ENCODE measurements at places on chromosomes 2 and 18.

GRCh38 chr18:79191956-79192355 is 122.8 kb downstream of the ATP9B start:
- DNase-seq = no peak

DNA sequence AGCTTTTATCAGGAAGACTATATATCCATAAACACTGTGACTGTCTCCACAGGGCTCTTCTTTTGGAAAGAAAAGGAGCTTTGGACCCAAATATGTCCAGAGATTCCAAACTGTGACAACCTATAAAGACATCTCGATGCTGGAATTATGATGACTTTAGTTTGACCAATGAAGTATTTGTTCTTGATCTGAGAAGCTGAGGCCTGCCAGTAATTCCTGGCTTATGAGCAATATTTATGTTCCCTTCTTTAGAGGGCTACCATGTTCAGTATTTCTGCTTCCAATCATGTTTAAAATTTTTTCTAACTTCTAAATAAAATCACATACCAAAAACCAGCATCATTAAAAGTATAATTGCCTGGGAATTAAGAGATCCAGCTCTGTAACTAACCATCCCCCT is 41.1 kb downstream of the FEZ2 start:
- DNase-seq = no peak

- DNase-seq = peak; percentile 92
Measured at GRCh38 chr2:58428096-58429013, 187.2 kb upstream of the FANCL start.

DNA sequence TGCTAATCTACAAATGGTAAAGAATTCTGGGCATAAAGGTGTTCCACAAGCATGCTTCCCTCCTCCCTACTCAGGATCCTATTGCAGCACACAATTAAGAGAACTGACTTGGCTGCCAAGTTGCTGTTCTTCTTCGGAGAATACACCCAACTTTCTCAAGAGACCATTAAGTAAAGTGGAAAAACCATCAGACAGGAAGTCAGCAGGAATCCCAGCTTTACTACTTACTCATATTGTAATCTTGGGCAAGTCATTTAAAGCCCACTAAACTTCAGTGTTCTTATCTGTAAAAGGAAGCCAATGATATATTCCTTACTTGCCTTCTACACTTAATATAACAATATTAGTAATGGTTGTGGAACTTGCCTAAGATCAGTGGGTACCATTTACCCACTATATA is 37.8 kb downstream of the PSTPIP2 start:
- no peak for DNase-seq

- no peak for DNase-seq
Measured at GRCh38 chr2:1744151-1744445, 217 bp downstream of the PXDN start.

- peak; percentile 95 for DNase-seq
Measured at GRCh38 chr2:25341753-25342371, at the start of gene DNMT3A. TSS of gene DNMT3A (minus strand) at chr2:25341925. CDS start at chr2:25313984, 27,941 bp downstream.

GRCh38 chr2:21067859-21068537 is 24.1 kb upstream of the APOB start:
- DNase-seq = peak; percentile 28

DNA sequence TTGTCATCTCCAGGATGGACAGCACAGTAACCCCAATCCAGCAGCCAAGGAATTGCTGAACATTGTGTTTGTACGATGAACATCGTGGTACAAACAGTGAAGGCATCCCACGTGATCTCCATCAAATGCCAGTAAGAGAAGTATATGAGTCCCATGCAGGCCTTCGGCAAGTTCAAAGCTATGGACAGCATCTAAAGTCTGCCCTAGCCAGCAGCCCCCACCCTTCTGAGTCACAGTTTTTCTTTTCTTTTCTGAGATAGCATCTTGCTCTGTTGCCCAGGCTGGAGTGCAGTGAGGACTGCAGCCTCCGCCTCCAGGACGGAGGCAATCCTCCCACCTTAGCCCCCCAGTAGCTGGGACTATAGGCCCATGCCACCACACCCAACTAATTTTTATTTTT is 71.0 kb upstream of the SRD5A2 start:
- no peak for DNase-seq

DNA sequence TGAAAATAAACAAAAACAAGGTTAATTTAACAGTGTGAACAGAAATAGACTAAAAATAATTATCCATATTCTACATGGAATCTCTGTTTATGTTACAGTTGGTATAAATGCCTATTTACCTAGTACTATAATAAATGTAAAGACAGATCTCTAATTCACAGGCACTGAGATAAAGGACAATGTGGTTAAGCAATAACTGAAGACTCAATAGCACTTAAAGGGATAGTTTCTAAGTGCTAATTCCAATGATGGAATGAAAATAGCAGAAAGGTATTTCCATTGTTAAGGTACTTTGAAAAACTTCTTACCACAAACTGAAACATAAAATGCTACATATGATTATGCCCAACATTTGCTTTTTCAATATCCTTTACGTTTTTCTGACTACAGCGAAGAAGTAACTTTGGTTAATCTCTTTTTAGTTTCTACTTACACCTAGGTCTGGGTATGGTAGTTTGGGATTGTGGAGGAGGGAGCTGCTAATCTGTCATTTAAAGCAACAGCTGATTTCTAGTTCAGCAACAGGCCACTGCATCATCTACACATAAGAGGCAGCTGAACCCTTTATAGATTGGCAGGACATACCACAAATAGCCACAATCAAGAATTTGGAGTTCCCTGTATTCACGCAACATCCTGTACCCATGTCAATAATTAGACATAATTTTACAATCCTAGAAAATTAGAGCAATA is 27.2 kb downstream of the MAP4K3 start:
- DNase-seq = no peak

DNA sequence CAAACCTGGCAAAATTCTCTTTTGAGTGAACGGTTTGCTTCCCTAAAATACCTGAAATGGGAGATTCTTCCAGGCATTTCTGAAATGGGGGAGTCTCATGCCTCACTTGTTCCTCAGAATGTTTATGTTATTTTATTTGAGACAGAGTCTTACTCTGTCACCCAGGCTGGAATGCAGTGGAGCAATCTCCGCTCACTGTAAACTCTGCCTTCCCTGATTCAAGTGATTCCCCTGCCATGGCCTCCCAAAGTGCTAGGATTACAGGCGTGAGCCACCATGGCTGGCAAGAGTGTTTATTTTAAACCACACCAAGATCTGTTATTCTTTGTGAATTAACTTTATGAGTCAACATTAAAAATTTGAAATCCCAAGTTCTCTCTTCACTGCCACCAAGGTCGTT is 6.4 kb upstream of the FHL2 start:
- DNase-seq = no peak

- DNase-seq = no peak
Measured at GRCh38 chr2:135701442-135701841, 40.2 kb upstream of the UBXN4 start.

DNA sequence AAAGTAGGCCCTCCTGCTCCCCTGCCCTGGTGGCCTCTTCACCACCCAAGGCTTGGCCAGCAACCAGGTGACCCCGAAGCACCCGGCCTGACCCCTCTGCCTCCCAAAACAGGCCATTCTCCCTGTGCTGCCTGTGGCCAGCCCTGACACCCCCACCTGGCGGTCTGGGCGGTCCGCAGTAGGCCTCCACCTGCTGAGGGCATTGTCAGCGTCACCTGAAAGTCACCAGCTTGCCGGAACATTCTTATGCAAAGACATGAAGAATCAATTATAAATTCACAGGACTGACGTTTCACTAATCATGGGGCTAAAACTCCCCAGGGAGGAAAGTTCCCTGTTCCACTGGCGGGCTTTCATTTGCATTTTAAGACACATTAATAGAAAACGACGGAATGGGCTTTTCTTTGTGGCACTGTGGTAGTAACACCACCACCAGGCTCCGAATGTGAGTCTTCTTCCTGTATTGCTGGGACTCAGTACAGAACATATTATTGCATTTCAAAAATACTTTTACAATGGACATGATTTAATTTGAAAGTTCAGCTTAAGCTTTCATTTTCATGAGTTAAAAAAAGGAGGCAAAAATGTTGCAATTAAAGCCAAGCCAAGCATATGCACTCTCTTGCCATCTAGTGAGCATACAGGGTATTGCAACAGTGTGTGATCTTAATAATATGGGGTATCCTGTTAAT is 57.4 kb downstream of the ADI1 start:
- DNase-seq = peak; percentile 84

- no peak for DNase-seq
Measured at GRCh38 chr18:46319783-46320182, 215.6 kb downstream of the HAUS1 start.

DNA sequence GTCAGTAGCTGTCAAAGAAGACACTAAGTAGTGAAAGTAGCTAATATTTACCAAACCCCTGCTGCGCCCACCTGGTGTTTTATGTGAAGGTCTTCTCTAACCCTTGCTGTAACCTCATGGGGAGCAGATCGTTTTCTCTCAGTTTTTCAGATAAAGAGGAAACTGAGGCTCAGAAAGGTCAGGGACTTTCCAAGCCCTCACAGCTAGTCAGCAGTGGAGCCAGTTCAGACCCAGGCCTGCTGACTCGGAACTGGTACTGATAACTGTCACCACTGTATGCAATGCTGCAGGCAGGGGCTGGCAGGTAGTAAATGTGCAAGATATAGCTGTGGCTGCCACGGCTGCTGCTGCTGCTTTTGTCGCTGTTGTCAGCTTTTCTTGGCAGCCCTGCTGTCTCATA is 69.1 kb downstream of the LRRFIP1 start:
- no peak for DNase-seq

DNA sequence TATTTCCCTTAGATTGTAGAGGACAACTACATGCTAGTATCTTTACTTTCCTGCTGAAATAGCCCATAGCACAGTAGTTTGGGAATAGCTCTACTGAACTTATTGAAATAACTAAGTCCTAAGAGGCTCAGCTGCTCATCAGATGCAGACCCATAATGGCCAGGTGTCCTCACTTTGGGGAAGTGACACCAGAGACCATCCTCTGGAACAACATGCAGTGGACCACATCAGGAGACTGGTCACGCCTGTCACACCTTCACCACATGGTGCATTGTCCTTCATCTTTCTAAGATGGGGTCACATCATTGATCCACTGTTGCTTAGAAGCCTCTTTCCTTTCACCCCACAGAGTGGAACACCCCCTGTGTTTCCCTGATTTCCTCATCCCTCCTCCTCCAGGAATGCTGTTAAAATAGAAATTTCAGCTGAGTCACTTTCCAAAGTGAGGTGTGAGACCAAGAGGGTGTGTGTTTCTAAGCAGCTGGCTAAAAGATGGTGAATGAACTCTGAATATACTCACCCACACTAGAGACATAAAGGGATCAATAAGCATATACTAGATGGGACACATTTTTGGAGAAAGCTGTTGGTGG is 215.2 kb upstream of the LRRTM1 start:
- no peak for DNase-seq

DNA sequence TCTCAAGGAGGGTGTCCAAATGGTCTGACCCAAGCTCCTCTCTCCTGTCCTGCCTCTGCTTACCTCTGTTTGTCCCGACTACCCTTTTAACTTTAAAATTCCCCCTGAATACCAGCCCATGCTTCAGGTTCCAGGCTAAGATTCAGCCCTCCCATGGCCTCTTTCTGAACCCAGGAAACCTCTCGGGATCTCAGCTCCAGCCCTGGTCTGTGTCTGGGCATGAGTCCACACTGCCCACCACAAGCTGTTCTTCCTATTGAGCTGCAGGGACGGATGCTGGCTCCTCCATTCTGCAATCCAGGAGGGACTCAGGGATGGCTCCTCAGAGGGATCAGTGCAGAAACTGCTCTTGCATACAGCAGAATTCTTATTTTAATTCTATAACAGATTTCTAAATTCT is 78.9 kb downstream of the MYT1L start:
- no peak for DNase-seq

GRCh38 chr2:133791191-133791590 is 222.9 kb upstream of the NCKAP5 start:
- no peak for DNase-seq

DNA sequence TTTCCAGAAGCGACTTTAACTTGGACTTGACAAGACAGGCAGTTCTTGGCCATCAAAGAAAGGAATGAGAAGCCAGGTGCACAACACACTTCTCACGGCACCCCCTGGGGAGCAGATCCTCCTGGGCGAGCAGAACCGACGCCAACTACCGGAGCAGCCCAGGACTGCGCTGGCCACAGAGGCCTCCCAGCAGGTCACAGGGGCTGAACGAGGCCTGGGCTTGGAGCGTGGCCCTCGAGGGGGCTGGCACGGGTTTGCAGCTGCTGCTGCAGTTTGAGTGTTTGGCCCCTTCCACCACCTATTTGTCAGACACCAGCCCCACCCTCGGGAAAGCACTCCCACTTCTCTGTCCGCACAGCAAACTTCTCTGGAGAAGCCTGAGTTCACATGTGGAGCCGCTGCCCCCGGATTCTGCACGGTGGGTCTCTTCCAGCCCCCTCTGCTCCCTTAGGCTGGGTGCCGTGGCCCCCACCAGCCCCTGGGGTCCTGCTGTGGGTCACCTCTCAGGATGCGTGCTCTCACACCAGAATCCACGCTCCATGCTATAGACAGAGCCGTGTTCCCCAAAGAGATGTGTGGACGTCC is 306.7 kb upstream of the SALL3 start:
- no peak for DNase-seq

- DNase-seq = no peak
Measured at GRCh38 chr18:73840319-73840945, 307.2 kb downstream of the FBXO15 start.

DNA sequence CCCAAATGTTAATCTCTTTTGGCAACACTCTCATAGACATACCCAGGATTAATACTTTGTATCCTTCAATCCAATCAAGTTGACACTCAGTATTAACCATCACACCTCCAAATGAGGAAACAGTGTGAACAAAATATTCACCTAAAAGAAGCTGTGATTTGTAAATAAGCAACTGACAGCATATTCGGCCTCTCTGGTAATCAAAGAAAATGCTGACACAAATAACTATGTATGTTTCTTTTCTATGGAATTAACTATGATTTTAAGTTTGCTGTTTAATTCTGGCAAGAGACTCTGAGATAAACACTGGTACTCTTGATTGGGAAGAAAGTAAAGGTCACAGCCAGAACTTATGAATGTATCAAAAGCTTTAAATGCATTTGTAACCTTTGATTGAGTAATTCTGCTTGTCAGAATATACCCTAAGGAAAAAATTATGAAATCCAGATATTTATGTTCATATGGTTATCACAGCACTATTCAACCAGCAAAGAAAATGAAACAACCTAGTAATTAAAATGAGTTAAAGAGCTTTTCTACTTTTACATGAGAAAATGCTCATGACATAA is 3.6 kb upstream of the GYPC start:
- DNase-seq = no peak
